ENCODE measurements at places on chromosomes 6 and 20.
A peak's percentile ranks its signal among the peaks of the same experiment; 100 is the strongest.

DNA sequence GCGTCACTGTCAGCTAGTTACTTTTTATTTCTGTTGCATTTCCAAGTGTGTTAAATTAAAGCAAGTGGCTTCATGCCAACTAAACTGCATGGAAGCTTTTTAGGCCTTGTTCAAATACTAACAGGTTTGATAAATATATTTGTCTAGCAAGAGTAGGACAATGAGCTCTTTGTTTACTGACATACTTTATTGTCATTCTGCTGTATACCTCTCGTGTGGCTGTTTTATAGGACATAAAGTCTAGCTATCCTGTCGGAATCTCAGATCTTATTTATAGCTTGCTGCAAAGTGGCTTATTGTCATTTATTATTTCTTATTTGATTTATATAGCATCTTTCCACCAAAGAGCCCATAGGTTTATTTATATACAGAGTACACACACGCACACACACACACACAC is 711.1 kb downstream of the KIF16B start:
- no peak for DNase-seq

DNA sequence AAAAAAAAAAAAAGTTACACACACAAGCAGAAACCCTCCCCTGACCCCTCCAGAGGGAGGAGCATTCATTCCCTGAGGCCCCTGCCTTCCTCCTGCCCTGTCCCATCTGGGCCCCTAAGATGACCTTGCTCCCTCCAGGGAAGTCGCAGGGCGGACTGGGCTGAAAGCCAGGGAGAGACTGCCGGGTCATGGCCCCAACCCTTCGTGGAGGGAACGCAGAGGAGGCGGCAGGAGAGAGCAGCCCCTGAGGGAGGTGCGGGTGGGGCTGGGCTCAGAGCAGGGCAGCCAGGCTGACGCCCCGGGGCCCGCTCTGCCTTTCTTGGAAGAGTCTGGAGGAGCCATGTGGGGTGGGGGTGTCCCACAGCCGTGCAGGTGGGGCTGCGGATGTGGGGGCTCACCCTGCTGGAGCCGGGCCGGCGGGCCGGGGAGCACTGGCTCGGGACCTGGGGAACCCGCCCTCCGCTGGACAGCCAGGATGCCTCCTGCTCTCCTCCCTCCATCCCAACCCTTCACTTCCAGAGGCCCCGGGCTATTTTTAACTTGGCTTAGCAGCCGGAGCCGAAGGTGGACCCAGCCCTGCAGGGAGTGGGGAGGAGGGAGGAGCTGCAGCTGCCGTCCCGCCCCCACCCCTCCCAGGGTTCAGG is 15.0 kb upstream of the ABHD16B start:
- DNase-seq: peak; percentile 58

GRCh38 chr6:135163440-135163738 is 17.7 kb upstream of the MYB start:
- DNase-seq: no peak

GRCh38 chr6:119240257-119241110 is 109.1 kb downstream of the MAN1A1 start:
- DNase-seq: no peak

GRCh38 chr20:54048481-54048880 is 21.9 kb downstream of the BCAS1 start:
- no peak for DNase-seq

GRCh38 chr20:25314497-25315417 is 66.9 kb downstream of the PYGB start:
- no peak for DNase-seq
